ENCODE measurements at places on chromosomes 4 and X.

GRCh38 chr4:122278976-122279375, 99.8 kb upstream of the ADAD1 start:
- DNase-seq: no peak

GRCh38 chrX:38657562-38657961, 96.2 kb downstream of the TSPAN7 start:
- no peak for DNase-seq

GRCh38 chr4:141307241-141307689, 86.6 kb downstream of the ZNF330 start:
- DNase-seq: peak; percentile 53

DNA sequence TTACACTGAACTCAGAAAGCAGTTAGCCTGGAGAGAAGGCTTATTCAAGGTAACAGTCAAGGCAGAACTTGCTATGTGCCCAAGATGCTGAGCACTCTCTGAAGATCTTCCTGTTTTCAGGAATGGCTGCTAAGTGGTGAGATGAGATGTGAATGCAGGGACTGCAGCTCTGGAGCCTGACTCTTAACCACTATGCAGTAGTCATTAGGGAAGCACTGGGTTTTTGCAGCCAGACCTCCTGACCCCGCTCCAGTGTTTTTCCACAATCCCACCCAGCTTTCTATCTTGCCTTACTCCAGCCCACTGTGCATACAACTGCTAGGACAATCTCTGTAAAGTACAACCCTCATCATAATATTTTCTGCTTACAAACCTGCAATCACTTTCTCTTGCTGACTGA, 95.2 kb upstream of the LNX1 start:
- DNase-seq: no peak

DNA sequence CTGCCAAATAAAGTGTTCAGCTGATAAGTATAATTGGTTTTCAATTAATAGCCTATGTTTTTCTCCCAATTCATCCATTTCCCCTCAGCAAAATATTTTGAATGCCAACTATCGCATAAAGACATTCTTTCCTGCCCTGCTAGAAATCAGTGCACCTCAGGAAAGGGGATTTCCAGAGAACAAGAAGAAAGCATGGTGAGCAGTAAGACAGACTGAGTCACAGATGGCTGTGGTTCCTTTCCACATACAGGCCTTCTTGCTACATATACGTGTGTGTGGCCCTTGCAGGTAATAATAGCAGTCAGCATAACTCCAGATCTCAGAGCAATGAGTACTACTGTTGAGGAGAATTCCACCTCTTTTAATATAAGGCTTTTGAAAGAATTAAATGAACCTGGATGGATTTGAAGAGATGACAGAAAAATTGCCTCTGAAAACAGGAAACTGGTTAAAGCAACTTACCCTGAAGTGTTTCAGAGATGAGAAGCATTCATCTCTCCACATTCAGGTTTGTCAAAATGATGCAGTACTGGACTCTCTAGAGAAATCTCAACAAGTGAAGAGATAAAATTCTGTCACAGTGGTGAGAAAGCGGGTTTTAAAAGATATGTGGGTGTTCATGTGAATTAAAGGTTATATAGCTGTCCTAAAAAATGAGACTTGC, 13.6 kb downstream of the GASK1B start:
- DNase-seq: no peak

GRCh38 chrX:152913910-152914309, 16.0 kb downstream of the ZNF185 start:
- no peak for DNase-seq

DNA sequence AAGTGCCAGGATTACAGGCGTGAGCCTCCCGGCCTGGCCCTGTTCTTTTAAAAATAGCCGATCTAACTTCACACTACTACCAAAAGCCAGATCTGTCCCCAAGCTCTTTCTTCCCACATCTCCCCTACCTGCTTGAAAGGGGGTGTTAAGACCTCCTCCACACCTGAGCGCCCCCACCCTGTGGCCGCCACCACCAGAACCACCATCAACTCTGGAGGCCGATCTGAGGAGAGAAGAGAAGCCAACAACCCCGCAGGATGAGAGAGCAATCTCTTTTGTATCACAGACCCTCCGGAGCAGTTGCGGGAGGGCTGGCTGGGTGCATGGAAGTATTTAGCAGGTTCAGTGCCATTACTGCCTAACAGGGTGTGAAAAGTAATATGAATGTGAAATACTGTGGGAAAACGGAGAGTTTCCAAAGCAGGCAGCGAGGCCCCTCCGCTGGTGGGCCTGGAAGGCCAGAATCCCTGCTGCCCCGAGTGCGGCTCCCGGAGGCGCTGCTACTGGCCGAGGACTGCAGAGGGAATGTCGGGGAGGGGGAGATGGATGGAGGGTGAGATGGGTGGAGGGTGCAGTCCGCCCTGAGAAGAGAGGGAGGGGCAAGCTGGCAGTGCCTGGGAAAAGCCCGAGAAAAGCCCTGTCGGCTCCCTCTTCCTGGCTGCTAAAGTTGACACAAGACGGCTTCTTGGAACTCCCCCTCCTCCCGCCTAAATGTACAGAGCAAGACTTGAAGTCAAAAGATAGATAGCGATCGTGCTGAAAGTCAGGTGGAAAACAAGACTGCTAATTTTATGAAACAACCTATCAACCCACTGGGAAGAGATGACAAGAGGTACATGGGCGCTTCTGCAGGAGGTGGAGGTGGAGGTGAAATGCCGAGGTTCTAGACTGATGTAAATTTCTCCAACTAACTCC, 22.3 kb downstream of the HAND2 start:
- DNase-seq: no peak

DNA sequence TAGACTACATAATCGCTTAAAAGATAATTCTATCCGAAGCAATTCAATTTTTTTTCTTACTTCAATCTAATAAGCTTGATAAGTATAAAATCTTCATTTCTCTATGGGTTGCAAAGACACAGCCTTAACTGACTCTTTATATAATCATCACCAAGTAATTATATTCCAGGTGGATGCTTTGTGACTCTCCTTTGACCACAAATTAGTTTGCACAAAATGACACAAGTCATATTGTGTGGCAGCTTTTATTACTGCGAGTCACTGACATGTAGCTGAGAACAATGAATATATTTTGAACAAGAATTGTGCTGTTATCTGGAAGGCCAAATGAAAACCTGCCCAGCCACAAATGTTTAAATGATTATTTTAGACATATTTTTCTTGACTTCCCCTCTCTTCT, 1727.8 kb downstream of the ARAP2 start:
- no peak for DNase-seq

DNA sequence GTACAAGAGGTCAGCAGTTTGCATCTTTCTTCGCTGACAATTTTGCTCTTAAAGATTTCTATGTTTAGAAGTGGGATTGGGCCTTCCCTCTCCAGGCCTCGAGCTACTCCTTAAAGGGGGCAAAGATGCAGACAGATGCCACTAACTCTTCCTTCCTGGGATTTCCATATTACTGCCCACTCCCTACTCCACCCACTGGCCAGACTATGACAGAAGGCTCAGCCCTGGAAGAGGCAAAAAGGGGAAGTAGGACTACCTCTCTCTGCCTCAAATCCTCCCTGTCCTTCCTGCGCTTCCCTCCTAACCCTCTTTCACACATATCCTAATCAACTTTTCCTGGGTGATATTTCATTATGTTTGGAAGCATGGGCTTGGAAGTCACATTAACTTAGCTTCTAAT, 58.3 kb downstream of the EVC2 start:
- no peak for DNase-seq

DNA sequence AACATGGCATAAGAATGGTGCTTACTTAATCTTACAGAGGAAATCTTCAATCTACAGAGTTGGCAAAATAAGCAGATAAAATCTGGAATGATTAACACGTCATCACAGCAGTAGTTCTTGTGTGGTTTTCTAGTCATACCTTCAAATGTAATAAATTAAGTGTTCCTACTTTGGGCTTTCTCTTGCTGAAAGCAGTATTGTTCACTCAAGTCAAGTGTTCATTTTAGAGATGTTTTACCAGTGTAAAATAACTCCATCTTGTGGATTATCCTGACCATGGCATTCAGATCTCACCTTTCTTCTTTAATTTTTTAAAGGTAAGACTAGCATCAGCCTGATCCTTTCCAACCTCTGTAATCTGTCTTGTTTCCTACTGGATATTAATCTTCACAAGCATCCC, 72.9 kb downstream of the ADAMTS3 start:
- DNase-seq: no peak

- DNase-seq: no peak
Measured at GRCh38 chr4:158333820-158334219, 123.5 kb downstream of the TMEM144 start.

DNA sequence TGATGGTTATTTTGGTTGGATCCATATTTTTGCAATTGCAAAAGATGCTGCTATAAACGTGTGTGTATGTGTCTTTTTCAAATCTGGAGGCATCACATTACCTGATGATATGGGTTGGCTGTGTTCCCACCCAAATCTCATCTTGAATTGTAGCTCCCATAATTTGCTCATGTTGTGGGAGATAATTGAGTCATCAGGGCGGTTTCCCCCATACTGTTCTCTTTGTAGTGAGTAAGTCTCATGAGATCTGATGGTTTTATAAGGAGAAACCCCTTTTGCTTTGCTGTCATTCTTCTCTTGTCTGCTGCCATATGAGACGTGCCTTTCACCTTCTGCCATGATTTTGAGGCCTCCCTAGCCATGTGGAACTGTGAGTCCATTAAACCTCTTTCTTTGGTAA, 33.4 kb downstream of the APOOL start:
- no peak for DNase-seq

DNA sequence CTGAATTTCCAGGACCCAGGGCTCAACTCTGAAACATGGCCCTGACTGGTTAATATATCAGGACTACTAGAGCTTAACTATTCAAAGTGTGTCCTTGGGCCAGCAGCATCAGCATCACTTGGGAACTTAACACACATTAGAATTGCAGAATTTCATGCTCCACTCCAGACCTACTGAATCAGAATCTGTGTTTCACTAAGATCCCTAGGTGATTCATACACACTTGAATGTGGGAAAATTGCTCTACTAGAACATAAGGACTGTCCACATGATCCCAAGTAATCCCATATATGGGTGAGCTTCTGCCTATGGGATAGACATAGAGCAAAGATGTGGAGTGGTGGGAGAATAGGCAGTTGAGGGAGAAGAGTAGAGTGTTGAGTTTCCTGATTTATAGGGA, 192.5 kb upstream of the CLNK start:
- no peak for DNase-seq

- no peak for DNase-seq
Measured at GRCh38 chrX:121161501-121161933, 114.1 kb downstream of the GLUD2 start.

DNA sequence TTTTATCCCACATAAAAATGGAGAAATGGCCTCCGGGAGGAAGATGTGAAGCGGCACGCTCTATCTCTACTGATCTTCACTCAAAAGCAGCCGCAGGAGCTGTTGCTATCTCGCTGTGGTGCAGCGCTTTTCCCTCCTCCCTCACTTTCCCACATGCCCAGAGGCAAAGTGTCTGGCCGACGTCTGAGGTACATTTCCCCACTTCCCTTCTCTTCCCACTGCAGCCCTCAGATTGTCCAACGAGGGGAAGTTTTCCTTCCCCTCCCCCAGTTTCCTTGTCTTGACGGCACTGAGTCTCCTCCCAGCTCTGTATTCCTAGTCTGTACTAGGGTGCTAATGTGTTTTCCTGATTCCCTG, 660 bp upstream of the COL25A1 start:
- no peak for DNase-seq

GRCh38 chr4:55547466-55547770, 709 bp upstream of the CLOCK start:
- no peak for DNase-seq

- DNase-seq: no peak
Measured at GRCh38 chr4:102411408-102411807, 66.1 kb upstream of the SLC39A8 start.

DNA sequence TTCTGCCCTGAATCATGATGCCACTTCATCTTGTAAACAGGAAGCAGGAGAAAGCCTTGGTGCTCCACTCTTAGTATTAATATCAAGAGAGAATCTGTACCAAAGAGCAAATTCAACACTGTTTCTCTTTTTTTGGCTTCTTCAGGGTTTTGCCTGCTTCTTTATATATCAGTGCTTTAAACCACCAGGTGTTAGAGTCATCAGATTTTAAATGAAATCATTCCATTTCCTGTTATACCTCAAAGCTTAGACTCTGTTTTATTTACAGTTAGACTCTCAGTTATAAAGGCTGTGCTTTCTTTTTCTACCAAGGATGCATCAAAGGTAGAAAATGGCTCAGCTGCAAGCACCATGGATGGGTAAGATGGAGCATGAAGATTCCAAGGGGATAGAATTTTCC, 350.9 kb downstream of the CAMK2D start:
- DNase-seq: no peak

GRCh38 chr4:77358315-77358928, 201.4 kb downstream of the CCNG2 start:
- DNase-seq: no peak

GRCh38 chr4:143514497-143514896, 995 bp downstream of the SMARCA5 start:
- DNase-seq: peak; percentile 3

DNA sequence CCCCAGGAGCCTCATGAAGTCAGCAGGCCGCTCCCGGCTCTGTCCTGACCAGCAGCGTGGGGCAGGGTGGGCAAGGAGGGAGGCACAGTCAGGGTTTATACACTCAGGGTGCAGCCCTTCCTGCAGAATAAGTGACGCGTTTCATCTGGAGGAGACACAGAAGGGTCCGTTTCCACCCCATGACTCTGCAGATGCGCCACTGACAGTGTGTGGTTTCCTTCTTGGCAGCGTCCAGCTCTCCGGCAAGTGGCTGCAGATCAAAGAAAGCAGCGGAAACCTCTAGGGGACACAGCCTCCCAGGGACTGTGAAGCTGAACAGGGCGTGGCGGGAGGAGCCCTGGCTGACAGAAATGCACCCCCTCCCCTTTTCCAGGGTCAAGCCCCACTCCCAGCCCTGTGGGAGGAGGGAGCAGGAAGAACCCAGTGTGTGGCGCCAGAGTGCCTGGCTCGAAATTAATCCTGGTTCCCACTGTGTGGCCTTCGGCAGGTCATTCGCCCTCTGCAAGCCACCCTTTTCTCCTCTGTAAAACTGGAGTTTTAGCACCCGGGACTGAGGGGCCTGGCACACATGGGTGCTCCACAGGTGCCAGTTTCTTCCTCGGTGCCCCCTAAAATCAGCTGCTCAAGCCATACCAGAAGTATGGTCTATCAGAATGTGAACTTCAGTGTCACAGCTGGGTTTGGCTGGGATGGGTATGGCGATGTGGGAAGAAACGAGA, 17.3 kb upstream of the TBC1D14 start:
- peak; percentile 40 for DNase-seq

- no peak for DNase-seq
Measured at GRCh38 chr4:14620567-14621141, 381.6 kb upstream of the CPEB2 start.

GRCh38 chrX:3461397-3462165, 115.1 kb upstream of the MXRA5 start:
- DNase-seq: no peak

DNA sequence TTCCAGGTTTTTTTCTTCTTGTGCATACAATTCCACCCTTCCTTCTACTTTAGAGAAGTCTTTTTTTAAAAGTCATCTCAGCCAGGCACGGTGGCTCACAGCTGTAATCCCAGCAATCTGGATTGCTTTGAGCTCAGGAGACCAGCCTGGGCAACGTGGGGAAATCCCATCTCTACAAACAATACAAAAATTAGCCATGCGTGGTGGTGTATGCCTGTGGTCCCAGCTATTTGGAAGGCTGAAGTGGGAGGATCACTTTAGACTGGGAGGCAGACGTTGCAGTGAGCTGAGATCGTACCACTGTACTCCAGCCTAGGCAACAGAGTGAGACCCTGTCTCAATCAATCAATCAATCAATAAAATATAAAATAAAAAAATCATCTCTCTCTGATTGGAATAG, 14.8 kb downstream of the ELOVL6 start:
- no peak for DNase-seq

- no peak for DNase-seq
Measured at GRCh38 chr4:115332078-115332477, 218.7 kb upstream of the NDST4 start.

Data from activated gamma-delta T cell treated with Interleukin-2 at 50 U/mL for 16 hours (primary cell).